Left kidney (tissue), 8 donors: ENCODE measurements at places on chromosomes 12 and 14. TPM values are rescaled to one million over a fixed set of nuclear protein-coding genes. Genes with fewer than 3 reads are reported as not detected.

TSPAN11 gene
- polyA plus RNA-seq, result 5.3 TPM

PSMA6 gene
- polyA plus RNA-seq, result 178 TPM

GNPNAT1 gene
- polyA plus RNA-seq, result 38.0 TPM

FAM90A1 gene
- 3.8 TPM for polyA plus RNA-seq

AMIGO2 gene
- 40.5 TPM for polyA plus RNA-seq

DNAH10 gene
- 7.5 TPM for polyA plus RNA-seq

NT5DC3 gene
- 9.3 TPM for polyA plus RNA-seq

MYH6 gene
- 0.13 TPM for polyA plus RNA-seq

FAM222A gene
- 6.5 TPM for polyA plus RNA-seq

PLBD2 gene
- polyA plus RNA-seq, result 20.6 TPM

RTRAF gene
- polyA plus RNA-seq, result 275 TPM

AGAP2 gene
- 1.2 TPM for polyA plus RNA-seq

OR6C3 gene
- not detected for polyA plus RNA-seq

LMO3 gene
- 2.1 TPM for polyA plus RNA-seq

FKBP4 gene
- 128 TPM for polyA plus RNA-seq

GYS2 gene
- 0.17 TPM for polyA plus RNA-seq

OR10P1 gene
- polyA plus RNA-seq, result not detected

CNTN1 gene
- polyA plus RNA-seq, result 35.7 TPM

SLCO1B1 gene
- polyA plus RNA-seq, result not detected

LRP1-AS gene
- polyA plus RNA-seq, result not detected

ADAMTS20 gene
- polyA plus RNA-seq, result 1.2 TPM

RNASE7 gene
- 0.55 TPM for polyA plus RNA-seq

WSCD2 gene
- polyA plus RNA-seq, result 9.1 TPM

AVPR1A gene
- polyA plus RNA-seq, result 5.5 TPM

RNASE1 gene
- 98.4 TPM for polyA plus RNA-seq

PLEKHG7 gene
- polyA plus RNA-seq, result 0.68 TPM

PROX2 gene
- polyA plus RNA-seq, result 4.3 TPM

MORN3 gene
- 2.0 TPM for polyA plus RNA-seq

MYO1H gene
- polyA plus RNA-seq, result 1.7 TPM

DYNC1H1 gene
- 368 TPM for polyA plus RNA-seq

WNT1 gene
- polyA plus RNA-seq, result not detected

HAL gene
- polyA plus RNA-seq, result 1.5 TPM

SLCO1A2 gene
- polyA plus RNA-seq, result 0.32 TPM

CCDC196 gene
- polyA plus RNA-seq, result 0.38 TPM

CCDC175 gene
- polyA plus RNA-seq, result 1.3 TPM

RFX4 gene
- 0.20 TPM for polyA plus RNA-seq

TMEM52B gene
- 147 TPM for polyA plus RNA-seq
